Stimulated activated CD4-positive, alpha-beta T cell treated with anti-CD3 and anti-CD28 coated beads, Interleukin-1b, Interleukin-23, amount 100 ng/mL, for 1 hour (primary cell): ENCODE measurements at places on chromosomes 7 and 10.

DNA sequence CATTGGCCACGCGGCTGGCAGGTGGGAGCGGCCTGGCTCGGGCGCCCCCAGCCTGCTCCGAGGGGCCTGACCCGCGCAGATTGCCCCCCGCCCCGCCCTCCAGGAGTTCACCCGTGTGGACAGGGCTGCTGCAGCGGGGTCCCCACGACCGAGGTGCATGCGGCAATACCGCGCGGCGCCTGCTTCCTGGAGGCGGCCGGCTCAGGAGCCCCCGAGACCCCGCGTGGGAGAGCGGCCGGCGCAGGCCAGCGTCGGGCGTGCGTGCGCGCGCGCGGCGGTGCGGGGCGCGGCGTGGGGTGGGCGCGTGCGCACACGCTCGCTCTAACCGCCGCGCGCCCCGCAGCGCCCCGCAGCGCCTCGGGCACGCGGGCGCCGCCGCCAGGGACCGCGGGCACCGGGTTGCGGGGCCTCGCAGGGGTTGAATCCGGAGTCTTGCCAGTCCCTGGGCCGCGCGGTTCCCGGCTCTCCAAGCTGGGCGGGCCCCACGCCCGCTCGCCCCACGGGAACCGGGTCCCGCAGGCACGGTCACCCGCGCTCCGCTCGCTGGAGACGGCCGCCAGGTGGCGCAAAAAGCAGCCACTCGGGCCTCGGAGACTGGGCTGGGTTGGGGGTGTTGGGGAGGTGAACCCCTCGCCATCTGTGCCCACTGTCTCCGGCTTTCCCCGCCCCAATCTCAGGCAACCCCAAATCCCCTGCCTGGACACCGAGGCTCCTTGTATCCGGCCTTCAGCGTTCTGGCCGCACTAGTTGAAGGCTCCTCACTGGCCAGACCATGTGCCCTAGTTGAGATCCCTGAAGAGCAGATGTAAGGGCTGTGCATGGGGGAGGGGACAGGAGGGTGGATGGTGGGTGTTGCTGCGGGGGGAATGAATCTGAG lies 1.3 kb upstream of the ACHE start:
- no peak for DNase-seq

DNA sequence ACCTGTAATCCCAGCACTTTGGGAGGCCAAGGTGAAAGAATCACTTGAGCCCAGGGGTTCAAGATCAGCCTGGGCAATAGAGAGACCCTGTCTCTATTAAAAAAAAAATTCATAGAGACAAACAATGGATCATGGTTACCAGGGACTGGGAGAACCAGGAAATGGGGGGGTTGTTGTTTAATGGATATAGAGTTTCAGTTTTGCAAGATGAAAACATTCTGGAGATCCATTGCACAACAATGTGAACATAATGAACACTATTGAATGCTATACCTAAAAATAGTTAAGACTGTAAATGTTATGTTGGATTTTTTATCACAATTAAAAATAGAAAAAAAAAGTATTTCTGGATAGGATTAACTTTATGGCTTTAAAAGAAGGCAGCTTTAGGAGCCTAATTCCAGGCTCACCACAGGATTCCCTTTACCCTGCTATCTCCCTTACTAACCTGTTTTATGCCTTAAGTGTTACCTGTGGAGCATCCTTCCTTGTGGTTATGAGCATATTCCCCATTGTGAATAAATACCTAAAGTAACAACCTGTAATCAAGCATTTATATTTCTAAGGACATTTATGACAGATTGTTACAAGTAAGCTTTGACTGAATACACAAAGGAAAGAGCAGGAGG lies 45.1 kb upstream of the SGCE start:
- no peak for DNase-seq

- DNase-seq: no peak
These were observed 128.1 kb downstream of the NT5C2 start for GRCh38 chr10:103064956-103065355.

DNA sequence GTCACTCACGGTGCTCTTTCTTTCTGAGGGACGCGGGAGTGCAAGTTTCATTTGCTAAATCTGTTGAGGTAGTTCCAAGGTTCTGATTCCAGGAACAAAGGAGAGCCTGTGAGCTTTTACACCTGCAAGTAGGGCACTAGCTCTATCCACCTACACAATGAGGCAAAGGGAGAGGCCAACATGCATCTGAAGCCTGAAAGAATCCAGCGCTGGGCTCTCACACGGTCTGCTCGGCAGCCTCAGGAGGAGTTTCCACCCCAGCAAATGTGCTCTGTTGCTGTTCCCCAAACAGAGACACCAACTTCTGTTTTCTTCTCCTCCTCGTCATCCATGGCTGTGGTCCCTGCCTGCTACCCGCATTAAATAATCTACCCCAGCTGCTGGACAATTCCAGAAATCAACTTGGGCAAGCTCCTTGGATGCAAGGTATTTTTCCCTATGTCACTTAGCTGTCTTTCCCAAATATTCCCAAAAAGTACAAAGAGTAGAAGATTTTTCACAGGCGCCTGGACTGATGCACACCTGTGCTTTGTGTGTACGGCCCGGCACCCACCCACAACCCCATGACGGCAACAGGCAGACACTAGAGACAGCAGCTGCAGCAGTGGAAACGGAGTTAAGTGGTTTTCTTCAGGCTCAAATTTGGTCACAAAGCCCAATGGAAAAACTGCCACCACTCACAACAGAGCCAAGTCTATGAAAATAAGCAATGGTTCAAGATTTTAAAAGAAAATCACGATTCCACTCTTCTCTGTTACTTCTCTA lies 176.8 kb downstream of the ZMYND11 start:
- no peak for DNase-seq

GRCh38 chr7:143416565-143417149 lies 8.0 kb upstream of the EPHA1 start:
- DNase-seq: no peak

DNA sequence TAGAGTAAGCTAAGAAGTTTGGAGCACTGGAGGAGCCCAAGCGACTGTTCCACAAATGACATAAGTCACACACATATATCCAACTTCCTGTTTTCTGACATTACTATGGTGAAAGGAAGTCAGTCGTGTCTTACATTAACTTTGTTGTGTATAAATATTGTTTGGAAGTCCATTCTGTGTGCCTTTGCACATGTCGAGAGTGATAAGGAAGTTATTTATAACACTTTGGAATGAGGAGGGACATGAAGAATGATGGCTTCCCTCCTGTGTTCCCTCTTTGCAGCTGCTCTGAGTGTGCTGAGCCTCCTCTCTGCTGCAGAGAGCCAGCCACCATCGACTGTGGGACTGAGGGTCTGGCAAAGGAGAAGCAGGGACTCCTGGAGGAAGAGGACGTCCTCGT lies 40.4 kb upstream of the MGMT start:
- DNase-seq: no peak

- DNase-seq: no peak
These were observed 189.4 kb downstream of the HDAC9 start for GRCh38 chr7:18684916-18685315.

DNA sequence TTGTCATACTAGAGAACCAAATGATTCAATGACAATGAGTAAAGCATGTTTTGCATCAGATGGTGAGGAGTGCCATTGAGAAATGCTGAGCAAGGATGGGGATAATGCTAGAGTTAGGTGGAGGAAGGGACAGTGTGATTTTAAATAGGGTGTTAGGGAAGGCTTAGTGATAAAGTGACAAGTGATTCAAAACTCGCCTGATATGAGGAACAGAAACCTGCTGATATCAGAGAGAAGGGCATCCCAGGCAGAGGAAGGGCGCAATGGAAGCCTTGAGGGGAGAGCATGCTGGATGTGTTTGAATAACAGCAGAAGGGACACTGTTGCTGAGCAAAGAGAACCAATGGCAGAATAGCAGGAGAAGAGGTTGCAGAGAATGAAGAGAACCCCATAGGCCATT lies 196.2 kb downstream of the NRG3 start:
- no peak for DNase-seq

- DNase-seq: no peak
These were observed 174.5 kb downstream of the TPST1 start for GRCh38 chr7:66379542-66380160.

DNA sequence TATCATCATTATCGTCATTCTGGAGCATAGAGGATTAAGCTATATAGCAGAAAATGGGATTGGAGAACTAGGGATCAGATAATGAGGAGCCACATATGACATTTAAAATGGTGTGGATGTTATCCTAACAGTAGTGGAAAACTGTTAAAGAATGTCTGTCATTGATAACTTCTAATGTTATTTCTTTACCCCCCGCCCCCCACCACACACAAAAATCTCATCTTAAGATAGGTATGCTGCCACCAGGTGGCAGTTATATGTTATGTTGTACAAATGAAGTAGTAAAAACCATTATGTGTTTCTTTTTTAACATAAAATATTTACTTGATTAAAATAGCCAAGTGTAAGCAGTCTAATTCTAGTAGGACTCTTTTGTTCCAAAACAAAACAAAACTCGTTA lies 13.0 kb downstream of the AKAP9 start:
- no peak for DNase-seq

DNA sequence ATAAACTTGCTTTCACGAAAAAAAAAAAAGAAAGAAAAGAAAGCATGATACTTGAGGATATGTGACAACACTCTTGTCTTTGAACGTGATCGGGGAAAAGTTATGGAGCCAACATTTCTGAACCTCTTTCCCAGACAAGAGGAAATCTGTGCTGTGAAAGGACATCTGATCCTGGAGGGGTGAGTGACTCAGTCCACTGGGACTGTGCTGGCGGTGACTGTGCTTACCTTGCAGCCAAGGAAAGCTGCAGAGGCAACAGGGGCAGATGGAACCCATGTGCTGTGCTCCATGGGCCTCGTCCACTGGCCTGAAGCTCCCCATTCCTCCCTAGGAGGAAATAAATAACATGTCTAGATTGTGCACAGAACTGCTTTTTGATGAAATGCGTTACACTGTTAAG lies 116.5 kb upstream of the RAB11FIP2 start:
- no peak for DNase-seq

DNA sequence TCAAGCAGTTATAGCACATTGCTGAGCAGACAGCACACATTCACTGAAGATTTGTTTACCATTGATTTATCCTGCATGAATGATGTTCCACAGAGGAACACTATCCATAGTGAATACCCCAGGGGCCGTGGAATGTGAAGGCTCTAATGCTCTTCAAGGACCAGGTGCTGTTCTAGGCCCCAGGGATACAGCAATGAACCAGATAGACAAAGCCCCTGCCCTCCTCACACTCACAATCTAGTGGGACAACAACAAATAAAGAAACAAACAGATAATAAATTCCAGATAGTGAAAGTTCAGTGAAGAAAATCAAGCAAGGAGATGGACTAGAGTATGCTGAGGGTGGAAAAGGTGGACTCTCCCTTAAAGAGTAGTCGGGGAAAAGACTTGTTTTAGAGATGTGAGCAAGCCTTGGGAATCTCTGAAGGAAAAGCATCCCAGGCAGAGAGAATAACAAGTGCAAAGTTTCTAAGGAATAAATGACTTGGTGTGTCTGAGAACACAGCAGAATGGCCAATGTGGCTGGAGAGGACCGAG lies 117.7 kb downstream of the CCDC71L start:
- no peak for DNase-seq

GRCh38 chr10:88896372-88896993 lies 16.4 kb downstream of the STAMBPL1 start:
- no peak for DNase-seq

DNA sequence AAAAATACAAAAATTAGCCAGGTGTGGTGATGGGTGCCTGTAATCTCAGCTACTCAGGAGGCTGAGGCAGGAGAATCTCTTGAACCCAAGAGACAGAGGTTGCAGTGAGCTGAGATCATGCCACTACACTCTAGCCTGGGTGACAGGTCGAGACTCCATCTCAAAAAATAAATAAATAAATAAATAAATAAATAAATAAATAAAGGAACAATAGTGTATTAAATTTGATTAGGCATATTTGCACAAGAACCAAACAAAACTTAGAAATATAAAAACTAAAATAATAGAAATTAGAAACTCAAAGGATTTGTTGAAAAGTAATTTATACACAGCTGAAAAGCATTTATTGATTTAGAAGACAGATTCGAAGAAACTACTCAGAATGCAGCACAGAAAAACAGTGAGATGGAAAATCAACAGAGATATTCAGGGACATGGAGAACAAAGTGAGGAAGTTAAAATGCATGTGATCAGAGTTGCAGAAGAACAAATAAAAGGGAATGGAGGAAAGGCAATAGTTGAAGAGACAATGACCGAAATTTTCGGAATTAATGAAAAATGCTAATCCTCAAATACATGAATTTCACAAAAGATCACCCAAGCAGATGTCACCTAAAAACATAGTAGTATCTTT lies 17.7 kb downstream of the IFIT3 start:
- DNase-seq: no peak

DNA sequence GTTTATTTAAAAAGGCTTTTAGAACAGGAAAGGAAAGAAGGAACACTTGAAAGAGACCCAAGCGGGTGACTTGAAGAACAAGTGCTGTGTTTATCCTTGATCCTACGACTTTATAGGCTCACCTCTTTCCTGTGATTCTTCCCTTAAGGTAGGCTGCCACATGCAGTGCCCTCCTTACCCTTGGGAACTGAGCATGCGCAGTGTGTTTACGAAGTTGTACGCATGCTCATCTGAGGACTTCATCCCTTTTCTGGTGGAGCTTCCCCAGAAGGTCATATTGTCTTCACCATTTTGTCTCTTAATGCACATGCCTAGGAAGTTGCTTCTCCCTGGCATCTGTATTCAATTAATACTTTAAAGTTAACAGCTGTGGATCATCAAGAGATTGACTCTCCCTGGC lies 49.9 kb upstream of the VOPP1 start:
- DNase-seq: no peak

DNA sequence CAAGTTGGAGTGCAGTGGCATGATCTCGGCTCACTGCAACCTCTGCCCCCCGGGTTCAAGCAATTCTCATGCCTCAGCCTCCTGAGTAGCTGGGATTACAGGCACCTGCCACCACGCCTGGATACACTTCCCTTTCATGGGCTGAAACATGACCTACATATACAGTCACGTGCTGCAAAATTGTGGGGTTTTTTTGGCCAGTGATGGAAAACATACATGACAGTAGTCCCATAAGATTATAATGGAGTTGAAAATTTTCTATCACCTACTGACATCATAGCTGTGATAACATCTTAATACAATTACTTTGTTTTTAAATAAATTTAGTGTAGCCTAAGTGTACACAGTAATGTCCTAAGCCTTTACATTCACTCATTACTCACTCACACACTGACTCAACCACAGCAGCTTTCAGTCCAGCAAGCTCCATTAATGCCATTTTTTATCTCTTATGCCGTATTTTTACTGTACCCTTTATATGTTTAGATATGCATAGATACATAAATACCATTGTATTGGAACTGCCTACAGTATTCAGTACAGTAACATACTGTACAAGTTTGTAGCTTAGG lies 79.9 kb upstream of the TMEM196 start:
- no peak for DNase-seq

DNA sequence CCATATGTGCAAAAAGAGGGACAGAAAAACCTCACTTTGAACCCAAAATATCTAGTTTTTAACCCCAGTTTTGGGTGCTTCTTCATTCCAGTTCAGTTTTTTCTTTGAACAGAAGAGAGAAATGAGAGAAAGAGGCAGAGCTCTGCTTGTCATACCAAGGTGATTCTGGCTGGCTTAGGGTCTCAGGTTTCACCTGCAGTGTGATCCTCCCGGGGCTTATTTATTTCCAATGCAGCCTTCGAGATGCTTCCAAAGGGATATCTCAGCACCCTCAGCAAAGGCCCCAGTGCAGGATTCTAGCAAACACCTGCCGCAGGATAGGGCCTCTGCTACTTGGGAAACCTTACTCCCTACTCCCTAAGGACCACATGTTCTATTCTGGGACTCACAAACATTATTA lies 131.3 kb downstream of the WDR11 start:
- no peak for DNase-seq
